ENCODE measurements at places on chromosomes 6 and 20.

GRCh38 chr20:24950128-24950835 is 1.2 kb downstream of the CST7 start:
- no peak for DNase-seq

- no peak for DNase-seq
These were observed 7.7 kb downstream of the TPMT start for GRCh38 chr6:18147160-18147559.

GRCh38 chr6:47729457-47729856 is 31.1 kb downstream of the ADGRF4 start:
- no peak for DNase-seq

DNA sequence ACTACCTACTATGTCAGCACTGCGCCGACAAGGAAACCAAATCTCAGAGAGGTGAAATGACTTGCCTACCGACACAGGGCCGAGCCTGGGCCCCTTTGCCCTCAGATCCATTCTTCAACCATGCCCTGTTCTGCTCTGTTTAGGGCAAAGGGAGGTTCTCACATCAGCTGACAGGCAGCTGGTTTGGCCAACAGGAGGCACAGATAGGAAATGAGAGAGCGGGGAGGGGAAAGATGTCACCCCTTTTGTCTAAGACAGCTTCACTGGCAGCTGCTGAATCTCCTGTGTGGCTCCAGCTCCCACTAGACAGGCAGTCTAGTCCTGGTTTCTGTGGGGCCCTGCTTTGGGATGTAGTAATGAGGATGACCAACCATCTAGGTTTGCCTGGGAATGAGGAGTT is 158.7 kb downstream of the TMEM200A start:
- DNase-seq: no peak

DNA sequence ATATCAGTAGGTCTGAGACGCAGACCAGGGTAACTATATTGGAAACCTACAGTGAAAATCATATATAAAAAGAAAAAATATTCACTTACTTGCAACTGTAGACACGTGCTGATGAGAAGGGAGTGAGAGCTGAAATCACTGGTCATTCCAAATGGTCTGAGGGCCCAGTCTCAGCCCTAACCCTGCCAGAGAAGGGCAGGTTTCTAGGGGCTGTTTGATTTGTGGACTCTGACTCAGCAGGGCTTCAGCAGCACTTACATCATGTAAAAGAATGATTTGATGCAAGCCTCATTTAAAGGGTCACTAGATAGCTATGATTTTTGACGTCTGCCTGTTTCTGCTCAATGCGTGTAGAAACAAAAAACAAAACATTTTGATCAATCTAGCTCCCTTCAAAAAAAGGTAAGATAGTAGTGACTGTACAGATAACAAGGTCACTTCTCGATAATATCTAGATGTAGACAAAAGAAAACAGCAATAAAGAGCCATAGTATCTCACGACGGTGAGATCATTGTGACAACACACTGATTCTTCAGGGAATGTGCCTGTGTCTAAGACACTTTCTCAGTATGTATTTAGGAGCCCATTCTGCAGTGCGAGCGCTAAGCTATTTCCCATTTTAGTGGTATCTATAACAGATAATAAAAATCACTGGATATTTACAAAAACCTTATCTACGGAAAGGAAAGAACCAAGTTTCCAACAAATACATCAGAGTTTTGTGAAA is 307.2 kb downstream of the HIVEP2 start:
- no peak for DNase-seq

- DNase-seq: no peak
These were observed 296.6 kb upstream of the MANEA start for GRCh38 chr6:95280686-95281273.

DNA sequence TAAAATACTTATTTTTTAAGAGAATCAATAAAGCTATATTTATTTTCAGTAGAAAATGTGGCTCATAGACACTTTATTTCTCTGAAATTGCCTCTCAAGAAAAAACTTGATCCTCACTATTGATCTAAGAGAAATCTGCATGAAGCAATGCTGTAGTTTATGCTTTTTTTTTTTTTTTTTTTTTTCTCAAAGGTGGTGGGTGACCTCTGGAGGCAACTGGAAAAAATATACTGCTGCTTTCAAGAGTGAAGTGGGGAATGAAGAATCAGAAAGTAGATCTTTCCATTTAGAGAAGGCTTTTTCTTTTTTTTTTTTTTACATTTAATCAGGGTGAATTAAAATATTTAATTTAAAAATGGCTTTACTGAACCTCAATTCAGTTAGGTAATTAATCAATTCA is 169.3 kb downstream of the SLC16A10 start:
- DNase-seq: no peak

DNA sequence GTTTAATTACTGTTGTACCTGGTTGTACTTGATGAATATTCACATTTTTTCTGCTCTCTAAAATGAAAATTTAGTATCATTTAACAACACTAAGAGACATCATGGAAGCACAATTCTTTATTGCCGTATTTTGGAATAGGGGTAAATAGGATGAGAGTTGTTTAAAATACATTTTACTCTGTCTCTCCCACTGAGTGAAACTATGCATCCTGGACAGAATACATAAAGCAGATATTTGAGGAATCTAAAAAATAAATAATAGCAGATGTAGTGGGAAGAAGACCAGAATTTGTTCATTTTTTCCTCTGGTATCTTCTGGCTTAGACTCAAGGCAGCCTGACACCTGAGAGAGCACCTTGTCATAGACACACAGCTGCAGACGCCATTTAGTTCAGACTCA is 119.1 kb upstream of the AHI1 start:
- no peak for DNase-seq

GRCh38 chr20:62282877-62283503 is 19.8 kb upstream of the ADRM1 start:
- no peak for DNase-seq

- DNase-seq: no peak
These were observed 204.5 kb downstream of the ERMARD start for GRCh38 chr6:169955731-169956437.
